ENCODE measurements at places on chromosomes 12 and 14. TPM values are rescaled to one million over a fixed set of nuclear protein-coding genes. Genes with fewer than 3 reads are reported as not detected.
A peak's percentile ranks its signal among the peaks of the same experiment; 100 is the strongest.

DNA sequence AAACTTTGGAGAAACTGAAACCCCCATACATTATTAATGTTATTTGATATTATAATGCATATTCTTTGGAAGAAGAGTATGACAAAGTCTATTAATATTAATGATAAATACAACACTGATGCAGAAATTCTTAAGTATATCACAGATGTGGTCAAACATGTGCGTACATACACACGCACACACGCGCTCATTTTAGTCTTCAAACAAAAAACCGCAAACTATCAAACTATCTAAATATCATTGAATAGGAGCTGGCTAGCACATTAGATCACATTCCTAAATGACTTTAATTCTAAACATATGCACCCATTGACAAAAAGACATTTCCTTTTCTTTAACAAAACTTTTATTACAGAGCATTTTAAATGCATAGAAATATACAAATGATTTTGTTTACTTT is 872.7 kb downstream of the SLC16A7 start:
- no peak for DNase-seq
- H3K4me1 ChIP-seq, result no peaks in the 10 kb centered on the region
- no peak overlapping the region for H3K27ac ChIP-seq
- H3K27me3 ChIP-seq, result no peaks in the 10 kb centered on the region
- H3K36me3 ChIP-seq, result no peaks in the 10 kb centered on the region

CMA1 gene
- not detected for total RNA-seq

DNA sequence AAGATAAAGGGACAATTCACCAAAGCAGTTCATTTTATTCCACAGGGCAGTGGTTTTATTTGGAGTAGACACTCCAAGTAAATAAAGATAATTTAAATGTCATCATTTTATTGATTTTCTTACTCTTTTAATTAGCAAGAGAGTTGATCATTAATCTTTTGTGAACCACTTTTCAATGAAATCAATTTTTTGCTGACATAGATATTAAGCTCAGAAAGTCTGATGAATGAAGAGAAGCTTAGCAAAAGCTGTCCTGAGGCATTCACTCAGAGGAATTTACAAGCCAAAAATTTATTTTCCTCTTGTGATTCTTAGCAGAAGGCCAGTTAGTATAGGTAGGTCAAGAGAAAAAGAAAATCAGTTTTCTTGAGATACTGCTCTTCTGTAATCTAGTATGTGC is 618.0 kb downstream of the CCER1 start:
- H3K4me3 ChIP-seq, result no peak overlapping the region
- no peaks in the 10 kb centered on the region for H3K27me3 ChIP-seq
- H3K27ac ChIP-seq, result no peak overlapping the region
- H3K36me3 ChIP-seq, result no peaks in the 10 kb centered on the region
- H3K4me1 ChIP-seq, result no peaks in the 10 kb centered on the region

- H3K27ac ChIP-seq, result peak overlapping the region; percentile 28
- no peaks in the 10 kb centered on the region for H3K36me3 ChIP-seq
- H3K27me3 ChIP-seq, result no peaks in the 10 kb centered on the region
- DNase-seq, result no peak
These were observed 710 bp downstream of the MTA1 start for GRCh38 chr14:105420101-105420973.

CMTM5 gene
- total RNA-seq, result 2.9 TPM

PRIMA1 gene
- 9.4 TPM for total RNA-seq

PMEL gene
- total RNA-seq, result not detected

SLC38A4 gene
- total RNA-seq, result not detected

GLT8D2 gene
- total RNA-seq, result 72.3 TPM

- H3K27me3 ChIP-seq, result no peaks in the 10 kb centered on the region
- no peaks in the 10 kb centered on the region for H3K4me1 ChIP-seq
- no peak overlapping the region for H3K27ac ChIP-seq
- no peak for DNase-seq
- H3K36me3 ChIP-seq, result no peaks in the 10 kb centered on the region
These were observed 60.4 kb downstream of the TMTC3 start for GRCh38 chr12:88202500-88202899.

SMOC1 gene
- 16.6 TPM for total RNA-seq

- peak overlapping the region; percentile 63 for H3K27ac ChIP-seq
- DNase-seq, result no peak
- H3K27me3 ChIP-seq, result no peaks in the 10 kb centered on the region
- H3K4me3 ChIP-seq, result peak overlapping the region; percentile 69
These were observed 598 bp downstream of the RASSF9 start for GRCh38 chr12:85835426-85836196.

KLRD1 gene
- 0.11 TPM for total RNA-seq

DNA sequence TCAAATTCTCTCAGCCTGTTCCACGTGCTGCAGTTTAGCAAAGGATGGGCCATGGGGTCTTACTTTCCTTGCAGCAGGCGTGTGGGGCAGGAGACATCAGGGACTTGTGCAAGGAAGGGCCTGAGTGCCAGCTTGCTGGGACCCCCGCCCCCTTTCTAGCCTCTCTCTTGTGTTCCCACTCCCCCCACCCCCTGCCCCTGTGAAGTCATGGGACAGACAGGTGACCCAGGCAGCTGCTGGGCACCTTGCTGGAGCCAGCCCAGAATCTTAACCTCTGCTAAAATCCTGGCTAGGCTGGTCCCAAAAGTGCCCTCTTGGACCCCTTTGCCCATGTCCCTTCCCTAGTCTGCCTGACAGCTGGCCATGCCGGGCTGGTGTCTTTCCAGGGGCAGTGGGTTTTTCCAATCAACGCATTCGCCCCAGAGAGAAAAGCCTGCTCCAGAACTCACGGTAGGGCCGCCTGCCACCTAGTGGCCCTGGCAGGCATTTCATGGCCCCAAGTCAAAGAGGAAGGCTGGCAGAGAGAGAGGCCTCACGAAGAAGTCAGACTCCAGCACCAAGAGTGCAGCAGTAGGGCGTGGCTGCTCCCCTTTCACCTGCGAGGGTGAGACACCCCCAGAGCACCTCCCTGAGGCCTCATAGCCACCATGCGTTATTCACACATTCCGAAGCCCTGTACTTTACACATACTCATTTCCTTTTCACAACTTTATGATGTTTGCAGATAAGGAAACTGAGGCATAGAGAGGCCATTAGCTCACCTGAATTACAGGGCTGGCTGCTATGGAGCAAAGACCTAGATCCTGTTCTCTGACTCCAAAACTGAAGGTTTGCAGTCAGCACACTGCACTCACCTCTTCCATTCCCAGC is 67.4 kb downstream of the LGMN start:
- no peak overlapping the region for H3K27ac ChIP-seq
- no peak overlapping the region for H3K4me3 ChIP-seq
- peak; percentile 86 for DNase-seq
- H3K36me3 ChIP-seq, result peaks cover 39% of the 10 kb centered on the region
- H3K27me3 ChIP-seq, result no peaks in the 10 kb centered on the region

CCDC196 gene
- total RNA-seq, result not detected

- H3K27ac ChIP-seq, result no peak overlapping the region
- DNase-seq, result no peak
- H3K27me3 ChIP-seq, result no peaks in the 10 kb centered on the region
- no peaks in the 10 kb centered on the region for H3K4me1 ChIP-seq
- H3K36me3 ChIP-seq, result no peaks in the 10 kb centered on the region
These were observed 247.4 kb downstream of the EFCAB11 start for GRCh38 chr14:89707086-89707485.

DNA sequence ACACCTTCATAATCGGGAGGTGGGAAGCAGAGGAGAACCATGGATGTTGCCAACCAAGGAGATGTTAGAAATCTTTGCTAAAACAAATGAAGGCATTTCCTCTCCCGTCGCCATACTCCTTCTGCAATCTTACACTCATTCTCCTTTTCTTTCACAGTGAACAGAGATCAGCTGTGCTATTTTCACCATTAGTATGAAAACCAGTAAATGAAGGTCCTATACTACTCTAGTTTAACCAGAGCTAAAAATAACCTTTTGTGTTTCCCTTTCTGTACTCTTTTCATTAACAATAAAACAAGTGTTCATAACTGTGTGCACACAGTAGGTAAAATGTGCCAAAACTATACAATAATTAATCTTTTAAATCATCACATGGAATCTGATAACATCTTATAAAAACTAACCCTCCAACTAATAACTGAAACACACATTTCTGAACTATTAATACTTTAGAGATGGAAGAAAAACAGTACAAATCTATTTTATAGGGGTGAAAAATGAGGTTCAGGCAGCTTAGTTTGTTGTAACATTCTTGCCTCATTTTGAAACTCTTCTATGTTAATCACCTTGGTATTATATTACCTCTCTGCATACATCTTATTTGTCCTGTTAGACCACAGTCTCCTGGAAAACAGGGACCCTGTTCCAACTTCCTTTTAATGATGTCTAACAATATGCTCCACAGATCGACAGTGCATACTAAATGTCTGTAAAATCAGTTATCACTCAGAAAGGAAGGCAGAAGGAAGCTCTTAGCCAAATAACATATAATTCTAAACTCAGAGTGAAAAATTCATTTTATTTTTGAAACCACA is 69.5 kb downstream of the SPPL3 start:
- peaks cover 6% of the 10 kb centered on the region for H3K4me1 ChIP-seq
- H3K4me3 ChIP-seq, result no peak overlapping the region
- no peaks in the 10 kb centered on the region for H3K27me3 ChIP-seq
- H3K27ac ChIP-seq, result peak overlapping the region; percentile 57

Measured in ascending aorta (tissue), 2 donors.